ENCODE measurements at places on chromosomes 6 and 20. TPM values are rescaled to one million over a fixed set of nuclear protein-coding genes. Genes with fewer than 3 reads are reported as not detected.

PRND gene
- total RNA-seq, result not detected

GRCh38 chr6:142395768-142396231 lies 94.0 kb downstream of the ADGRG6 start:
- DNase-seq, result no peak

- DNase-seq, result no peak
Observed at GRCh38 chr20:45269056-45269455, 14.7 kb upstream of the SLPI start.

- DNase-seq, result no peak
Observed at GRCh38 chr20:53829255-53829723, 235.7 kb upstream of the ZNF217 start.

GRCh38 chr6:110557199-110557598 lies 80.8 kb upstream of the SLC22A16 start:
- DNase-seq, result no peak

DNA sequence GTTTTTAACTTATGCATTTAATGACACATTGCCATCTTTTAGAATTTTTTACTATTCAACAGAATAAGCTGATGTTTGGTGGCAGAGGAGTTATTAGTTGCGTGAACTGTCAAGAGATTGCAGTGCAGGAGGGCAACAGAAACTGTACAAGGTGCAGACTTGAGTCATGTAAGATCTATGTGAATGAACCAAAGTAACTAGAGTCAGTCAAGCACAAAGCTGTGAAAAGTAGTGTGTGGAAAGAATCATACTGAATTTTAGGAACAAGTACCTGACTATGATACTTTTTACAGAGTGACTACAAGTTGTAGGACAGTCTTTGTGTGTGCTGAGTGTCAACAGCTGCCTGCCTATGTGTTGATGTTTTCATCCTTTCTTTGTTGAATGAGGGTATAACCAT lies 2.7 kb upstream of the C6orf163 start:
- DNase-seq, result no peak

DNA sequence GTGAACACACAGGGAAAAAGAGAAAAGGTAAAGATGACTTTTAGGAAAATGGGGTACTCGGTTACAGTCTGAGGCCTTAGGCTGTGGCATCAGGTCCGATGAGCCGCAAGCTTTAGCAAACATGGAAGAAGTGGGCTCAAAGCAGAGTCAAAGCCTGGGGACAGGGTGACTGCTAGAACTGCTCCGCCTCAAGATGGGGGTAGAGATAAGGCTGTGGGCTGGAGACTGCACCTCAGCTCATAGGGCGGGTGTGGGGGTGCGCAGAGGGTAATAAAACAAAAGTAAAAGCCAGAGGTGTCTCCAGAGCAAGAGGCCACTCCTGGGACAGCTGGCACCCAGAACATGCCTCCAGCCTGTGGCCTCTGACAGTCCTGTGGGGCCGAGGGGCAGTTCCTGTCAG lies 21.3 kb upstream of the SYNDIG1 start:
- no peak for DNase-seq

Measured in activated naive CD8-positive, alpha-beta T cell treated with anti-CD3 and anti-CD28 coated beads, Interleukin-2, amount 10 ng/mL, durations not matched to agents 7 days and 5 days (primary cell).